ENCODE measurements at places on chromosomes 3 and 15. TPM values are rescaled to one million over a fixed set of nuclear protein-coding genes. Genes with fewer than 3 reads are reported as not detected.

SLC24A5 gene
- total RNA-seq, result not detected

CNTN6 gene
- total RNA-seq, result not detected

RPL39L gene
- total RNA-seq, result 9.1 TPM

SEC22A gene
- 27.9 TPM for total RNA-seq

LSAMP gene
- 3.3 TPM for total RNA-seq

IL20RB gene
- 1.8 TPM for total RNA-seq

All from osteoblast (primary cell).